ENCODE measurements at places on chromosomes 7 and 10.

DNA sequence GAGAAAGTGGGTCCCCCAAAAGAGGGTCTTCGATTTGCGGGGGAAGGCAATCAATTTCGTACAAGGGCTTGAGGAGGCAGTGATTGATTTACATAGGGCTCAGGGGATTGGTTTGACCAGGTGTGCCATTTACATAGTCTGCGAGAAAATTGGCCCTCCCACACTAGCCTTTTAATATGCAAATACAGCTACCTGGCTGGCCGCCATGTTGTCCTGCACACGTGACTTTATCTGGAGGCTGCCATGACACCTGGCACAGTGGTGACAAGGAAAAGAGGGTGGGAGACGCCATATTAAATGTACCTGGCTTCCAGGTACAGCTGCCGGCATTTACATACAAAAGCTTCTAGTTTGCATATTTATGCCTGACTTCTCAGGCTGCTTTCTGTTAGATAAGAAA lies 1577.2 kb upstream of the LRRTM3 start:
- DNase-seq, result no peak

GRCh38 chr7:158885624-158886023 lies 29.3 kb downstream of the DYNC2I1 start:
- DNase-seq, result no peak

DNA sequence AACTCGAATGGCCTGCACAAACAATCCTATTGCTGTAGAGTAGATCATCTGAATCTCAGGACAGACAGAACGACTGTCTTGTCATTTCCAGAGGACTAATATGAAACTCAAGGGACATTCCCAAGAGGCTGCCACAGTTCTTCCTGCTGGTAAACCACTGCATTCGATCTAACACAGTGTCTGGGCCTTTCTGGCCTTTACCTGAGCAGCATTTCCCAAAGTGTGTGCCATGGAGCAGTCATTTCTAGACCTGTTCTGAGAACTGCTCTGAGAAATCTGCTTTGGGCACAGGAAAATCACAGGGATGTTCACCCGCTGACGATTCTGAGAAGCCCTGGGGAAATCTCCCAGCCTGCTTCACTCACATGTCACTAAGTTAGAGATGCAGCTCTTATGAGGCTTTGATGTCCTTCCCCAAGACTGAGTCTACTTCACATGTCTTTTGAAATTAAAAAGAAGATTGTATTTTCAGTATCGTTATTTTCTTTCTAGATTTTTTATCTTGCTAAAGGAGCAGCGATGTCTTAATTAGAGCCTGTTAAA lies 18.4 kb downstream of the GPNMB start:
- no peak for DNase-seq

GRCh38 chr7:86833360-86833759 lies 189.7 kb downstream of the GRM3 start:
- no peak for DNase-seq

GRCh38 chr10:33192190-33192589 lies 142.3 kb downstream of the NRP1 start:
- DNase-seq, result no peak

- DNase-seq, result no peak
Measured at GRCh38 chr7:135965602-135966001, 11.6 kb downstream of the MTPN start.

DNA sequence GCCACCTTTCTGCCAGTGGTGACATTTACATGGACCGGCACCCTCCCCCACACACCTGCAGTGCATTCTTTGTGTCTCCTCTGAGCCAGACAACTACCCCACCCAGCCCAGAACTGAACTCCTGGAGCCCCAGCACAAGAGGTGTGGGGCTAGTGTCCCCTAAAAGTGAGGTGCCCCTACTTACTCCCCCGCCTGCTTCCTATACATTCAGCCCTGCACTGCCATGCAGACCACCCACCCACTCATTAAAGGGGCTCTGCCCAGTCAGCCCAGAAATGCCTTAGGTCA lies 1.9 kb downstream of the SAP25 start:
- DNase-seq, result no peak

GRCh38 chr10:71326464-71326881 lies 7.4 kb downstream of the SLC29A3 start:
- no peak for DNase-seq

GRCh38 chr10:71998840-71999194 lies 34.6 kb downstream of the CHST3 start:
- DNase-seq, result no peak

DNA sequence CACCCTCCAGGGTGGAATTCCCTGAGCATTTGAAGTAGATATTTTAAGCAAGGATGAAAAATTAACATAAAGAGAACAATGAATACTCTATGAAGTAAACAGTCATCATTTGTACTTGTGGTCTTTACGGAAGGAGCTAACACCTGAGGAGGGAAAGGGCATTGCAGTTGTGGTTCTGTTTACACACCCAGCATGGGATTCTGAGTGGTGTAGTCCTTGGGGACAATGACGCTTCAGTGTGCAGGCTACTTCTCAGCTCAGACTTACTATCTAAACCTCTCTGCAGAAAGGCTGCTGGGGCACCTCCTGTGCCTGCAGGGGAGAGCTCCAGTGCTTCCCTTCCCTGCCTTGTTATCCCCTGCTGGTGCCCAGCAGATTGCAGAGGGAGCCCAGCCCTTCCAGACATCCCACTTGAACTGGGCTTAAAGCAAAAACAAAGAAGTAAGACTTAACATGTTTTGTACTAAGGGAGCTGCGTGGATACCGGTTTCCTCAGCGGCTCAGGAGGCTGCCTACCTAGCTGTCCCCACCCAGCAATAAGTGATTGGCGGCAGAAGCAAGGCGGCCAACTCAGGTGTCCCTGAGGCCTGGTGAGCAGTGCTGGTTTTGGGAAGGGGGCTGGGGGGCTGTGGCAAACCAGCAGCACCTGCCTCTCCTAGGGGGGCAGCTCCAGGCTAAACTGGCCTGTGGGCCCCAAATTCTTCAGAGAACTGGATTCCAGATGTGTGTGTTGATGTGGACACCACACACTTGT lies 89.1 kb downstream of the CELF2 start:
- no peak for DNase-seq

GRCh38 chr7:115005953-115006352 lies 84.1 kb downstream of the MDFIC start:
- no peak for DNase-seq

- DNase-seq, result no peak
Measured at GRCh38 chr10:121527690-121528089, 70.6 kb downstream of the FGFR2 start.

- no peak for DNase-seq
Measured at GRCh38 chr10:124009231-124010015, 84.0 kb downstream of the CHST15 start.

GRCh38 chr10:102117391-102118159 lies 2.6 kb downstream of the LDB1 start:
- peak; percentile 37 for DNase-seq

DNA sequence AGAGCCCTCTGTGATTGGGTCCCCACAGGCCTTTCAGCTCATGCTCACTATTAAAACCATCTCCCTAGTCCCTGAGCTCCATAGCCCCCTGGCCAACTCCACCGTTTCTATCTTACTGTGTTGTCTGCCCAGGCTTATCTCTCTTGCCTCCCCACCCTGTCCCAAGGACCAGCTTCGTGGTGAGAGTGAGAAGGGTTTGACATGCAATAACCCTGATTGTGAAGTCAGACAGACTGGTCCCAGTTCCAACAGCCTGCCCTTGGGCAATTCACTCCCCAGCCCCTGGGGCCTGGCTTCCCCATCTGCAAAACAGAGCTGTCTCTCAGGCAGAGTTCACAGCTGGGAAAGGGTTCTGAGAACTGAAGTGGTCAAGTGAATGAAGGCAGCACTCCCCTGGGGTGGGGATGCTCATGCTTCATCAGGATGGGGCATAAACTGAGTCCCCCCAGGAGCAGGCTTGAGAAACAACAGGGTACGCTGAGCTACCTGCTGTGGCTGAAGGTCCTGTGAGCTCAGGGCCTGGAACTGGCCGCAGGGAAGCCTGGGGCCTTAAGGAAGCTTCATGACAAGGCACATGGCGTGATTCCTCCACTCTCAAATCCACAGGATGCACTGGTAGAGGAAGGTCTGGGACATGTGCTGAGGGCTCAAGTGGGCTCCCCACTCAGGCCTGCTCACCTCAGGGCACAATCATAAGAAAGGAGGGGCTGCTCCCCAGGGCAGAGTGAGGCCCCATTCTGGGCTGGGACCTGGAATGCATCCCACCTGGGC lies 1.8 kb upstream of the PPIF start:
- no peak for DNase-seq

GRCh38 chr7:100519580-100519979 lies 19.4 kb upstream of the AGFG2 start:
- DNase-seq, result no peak

- DNase-seq, result no peak
Measured at GRCh38 chr7:92231-92674, 100.1 kb upstream of the FAM20C start.

- no peak for DNase-seq
Measured at GRCh38 chr10:1613511-1613910, 123.8 kb downstream of the ADARB2 start.

DNA sequence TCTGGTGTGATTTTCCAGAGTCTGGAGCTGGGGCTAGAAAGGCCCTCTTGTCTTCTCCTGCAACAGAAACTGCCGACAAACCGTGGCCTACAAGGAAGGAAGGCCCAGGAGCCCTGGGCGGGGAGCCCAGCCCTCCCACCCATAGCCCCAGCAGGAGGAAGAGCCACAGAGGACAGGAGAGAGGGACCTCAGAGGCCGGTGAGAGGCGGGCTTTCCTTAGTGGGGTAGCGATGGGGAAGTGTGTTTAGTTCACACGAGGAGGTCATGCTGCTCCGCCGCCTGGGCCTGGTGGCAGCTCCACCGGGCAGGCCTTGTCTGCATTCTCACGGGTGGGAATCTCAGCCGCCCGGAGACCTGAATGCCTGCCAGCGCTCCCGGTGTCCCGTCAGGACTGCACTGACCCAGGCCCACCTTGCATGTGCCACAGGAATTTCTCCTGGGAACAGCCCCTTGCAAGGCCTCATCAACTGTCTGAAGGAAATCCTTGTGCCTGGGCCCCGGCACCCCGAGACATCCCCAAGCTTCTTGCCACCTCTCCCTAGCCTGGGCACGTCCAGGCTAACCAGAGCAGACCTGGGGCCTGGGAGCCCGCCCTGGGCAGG lies 50.9 kb downstream of the ZNF467 start:
- DNase-seq, result no peak

DNA sequence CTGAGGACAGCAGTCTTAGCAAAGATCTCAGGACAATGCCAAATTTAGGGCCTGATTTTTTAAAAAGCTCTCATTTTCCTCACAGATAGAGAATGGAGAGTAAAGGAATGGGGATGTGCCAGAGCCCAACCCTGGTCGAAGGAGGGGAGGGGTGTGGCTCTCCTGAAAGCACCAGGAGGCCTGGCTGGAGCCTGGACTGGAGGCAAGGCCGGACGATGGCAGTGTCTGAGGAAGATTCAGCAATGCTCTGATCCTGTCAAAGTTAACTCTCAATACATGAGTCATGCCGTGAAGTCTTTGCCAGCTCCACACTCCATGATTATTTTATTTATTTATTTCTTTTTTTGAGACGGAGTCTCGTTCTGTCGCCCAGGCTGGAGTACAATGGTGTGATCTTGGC lies 108.3 kb downstream of the UPF2 start:
- DNase-seq, result no peak

- DNase-seq, result peak; percentile 45
Measured at GRCh38 chr10:35642035-35642792, at the start of gene FZD8. Gene FZD8 (minus strand): TSS chr10:35642296. CDS start chr10:35641429, 867 bp downstream.

DNA sequence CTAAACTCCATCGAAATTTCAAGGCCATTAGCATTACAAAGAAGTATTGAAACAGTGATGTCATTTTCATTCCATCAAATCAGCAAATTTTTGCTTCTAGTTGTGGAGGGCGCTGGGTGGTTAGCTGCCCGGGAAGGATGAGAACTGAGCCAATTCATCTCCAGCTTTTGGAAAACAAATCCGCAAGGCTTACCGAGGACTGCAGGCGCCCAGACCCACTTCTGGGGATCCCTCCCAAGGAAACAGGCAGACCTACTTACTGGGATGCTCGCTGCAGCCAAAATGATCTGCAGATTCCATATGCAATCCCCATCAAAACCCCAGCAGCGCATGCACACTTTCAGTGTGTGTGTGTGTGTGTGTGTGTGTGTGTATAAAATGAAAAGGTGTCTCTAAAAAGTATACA lies 19.2 kb downstream of the TNRC18 start:
- DNase-seq, result no peak

- no peak for DNase-seq
Measured at GRCh38 chr7:45704683-45705016, 130.5 kb downstream of the ADCY1 start.

GRCh38 chr10:73106301-73106700 lies 4.0 kb upstream of the NUDT13 start:
- DNase-seq, result no peak

GRCh38 chr10:17349717-17350116 lies 104.7 kb downstream of the ST8SIA6 start:
- DNase-seq, result no peak

GRCh38 chr10:5546891-5547680 lies 22.3 kb downstream of the CALML3 start:
- DNase-seq, result no peak

- no peak for DNase-seq
Measured at GRCh38 chr10:113993489-113993991, 50.1 kb upstream of the ADRB1 start.

- no peak for DNase-seq
Measured at GRCh38 chr10:13943735-13944398, 357.1 kb downstream of the PRPF18 start.

DNA sequence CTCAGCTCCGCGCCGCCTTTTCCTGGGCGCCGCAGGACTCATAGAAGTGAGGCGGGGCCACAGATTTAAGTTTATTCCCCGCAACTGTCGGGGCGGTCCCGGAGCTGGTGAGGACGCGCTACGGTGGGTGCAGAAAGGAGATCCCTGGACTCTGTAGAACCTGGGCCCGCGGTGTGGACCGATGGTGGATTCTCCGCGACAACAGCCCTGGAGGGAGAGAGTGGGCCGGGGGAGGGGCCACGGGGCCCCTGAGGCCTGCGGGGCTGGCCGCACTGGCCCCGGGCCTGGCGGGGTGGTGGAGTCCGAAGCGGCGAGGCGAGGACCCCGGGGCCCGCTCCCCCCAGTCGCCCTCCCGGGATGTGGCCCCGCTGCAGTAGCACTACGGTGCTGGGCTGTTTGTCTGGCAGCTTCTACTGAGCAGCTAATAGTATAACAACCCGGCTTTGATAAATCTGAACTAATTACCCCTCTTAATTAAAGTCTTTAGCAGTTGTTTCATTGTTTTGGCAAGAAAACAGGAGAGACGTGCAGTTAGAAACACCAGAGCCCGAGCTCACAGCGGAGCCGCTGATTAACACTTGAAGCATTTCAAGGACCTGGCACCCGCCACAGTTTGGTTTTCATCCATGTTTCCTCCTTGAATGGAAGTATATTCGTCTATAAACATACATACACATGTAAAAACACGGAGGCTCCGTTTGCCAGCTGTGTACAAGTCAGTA lies 4.2 kb downstream of the FEZF1 start:
- DNase-seq, result no peak

Data from stimulated activated CD8-positive, alpha-beta memory T cell treated with anti-CD3 and anti-CD28 coated beads, Interleukin-12 subunit alpha, Interleukin-12 subunit beta, amount 100 ng/mL, for 4 hours (primary cell).